ENCODE measurements at places on chromosomes 1 and 21. TPM values are rescaled to one million over a fixed set of nuclear protein-coding genes. Genes with fewer than 3 reads are reported as not detected.
A peak's percentile ranks its signal among the peaks of the same experiment; 100 is the strongest.

The UAP1 gene
- 27.4 TPM for total RNA-seq

GRCh38 chr1:909861-910310 is 13.8 kb upstream of the SAMD11 start:
- peak; percentile 22 for DNase-seq

The PHLDA3 gene
- 21.5 TPM for total RNA-seq

DNA sequence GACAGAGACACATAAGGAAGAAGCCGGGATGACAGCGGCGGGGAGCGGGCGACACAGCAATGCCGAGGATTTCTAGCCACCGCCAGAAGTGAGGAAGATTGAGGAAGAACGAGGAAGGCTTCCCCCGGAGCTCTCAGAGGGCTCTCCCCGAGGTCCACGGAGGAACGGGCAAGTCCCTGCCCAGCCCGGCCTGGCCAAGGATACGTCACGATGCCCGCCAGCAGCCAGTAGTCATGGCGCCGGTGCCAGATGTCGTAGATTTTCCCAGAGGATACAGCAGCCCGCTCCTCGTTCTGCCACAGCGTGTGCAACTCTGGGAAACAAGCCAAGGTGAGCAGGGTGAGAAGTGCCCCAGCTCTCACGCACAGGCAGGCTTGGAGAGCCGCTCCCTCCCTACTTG is 65.9 kb downstream of the KCNAB2 start:
- peak; percentile 30 for DNase-seq

The VWA5B1 gene
- 0.13 TPM for total RNA-seq

The ZFP69B gene
- total RNA-seq = 1.3 TPM

- DNase-seq = no peak
Measured at GRCh38 chr1:160550572-160551034, 27.5 kb upstream of the SLAMF6 start.

The CHI3L2 gene
- 3.7 TPM for total RNA-seq

DNA sequence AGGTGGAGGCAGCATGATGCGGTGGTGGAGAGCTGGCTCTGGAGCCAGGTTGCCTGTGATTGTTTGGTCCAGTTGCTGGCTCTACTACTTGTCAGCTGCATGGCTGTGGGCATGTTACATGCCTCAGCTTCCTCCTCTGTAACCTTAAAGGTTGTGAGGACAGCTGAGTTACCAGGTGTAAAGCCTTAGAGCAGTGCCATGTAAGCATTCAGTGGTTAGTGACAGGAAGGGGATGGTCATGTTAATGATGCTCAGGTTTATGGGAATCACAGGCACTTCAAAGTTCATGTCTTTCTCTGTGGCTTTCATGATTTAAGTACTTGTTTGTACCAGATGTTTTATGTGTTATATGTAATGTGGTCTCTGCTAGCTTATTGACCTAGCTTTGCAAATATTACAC is 32.6 kb downstream of the PTGFRN start:
- DNase-seq = no peak

DNA sequence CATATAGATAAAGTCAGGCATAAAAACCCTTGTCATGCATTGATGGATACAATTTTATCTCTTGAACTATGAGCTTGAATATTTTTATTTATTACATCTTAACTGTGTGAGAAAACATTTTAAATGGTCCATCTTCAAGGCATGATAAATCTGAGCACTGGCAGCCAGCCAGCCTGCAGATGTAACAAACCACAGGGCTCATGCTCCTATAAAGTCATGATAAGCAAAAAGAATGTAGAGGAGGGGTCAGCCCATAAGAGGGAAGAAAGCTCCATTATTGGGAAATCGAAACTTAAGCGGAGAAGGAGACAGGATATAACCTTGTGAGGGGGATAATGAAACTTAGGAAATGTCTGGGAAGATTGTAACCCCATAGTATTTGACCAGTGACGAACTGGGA is 839.0 kb downstream of the LRRIQ3 start:
- no peak for DNase-seq
